ENCODE measurements at places on chromosomes 2 and 18. TPM values are rescaled to one million over a fixed set of nuclear protein-coding genes. Genes with fewer than 3 reads are reported as not detected.

DNA sequence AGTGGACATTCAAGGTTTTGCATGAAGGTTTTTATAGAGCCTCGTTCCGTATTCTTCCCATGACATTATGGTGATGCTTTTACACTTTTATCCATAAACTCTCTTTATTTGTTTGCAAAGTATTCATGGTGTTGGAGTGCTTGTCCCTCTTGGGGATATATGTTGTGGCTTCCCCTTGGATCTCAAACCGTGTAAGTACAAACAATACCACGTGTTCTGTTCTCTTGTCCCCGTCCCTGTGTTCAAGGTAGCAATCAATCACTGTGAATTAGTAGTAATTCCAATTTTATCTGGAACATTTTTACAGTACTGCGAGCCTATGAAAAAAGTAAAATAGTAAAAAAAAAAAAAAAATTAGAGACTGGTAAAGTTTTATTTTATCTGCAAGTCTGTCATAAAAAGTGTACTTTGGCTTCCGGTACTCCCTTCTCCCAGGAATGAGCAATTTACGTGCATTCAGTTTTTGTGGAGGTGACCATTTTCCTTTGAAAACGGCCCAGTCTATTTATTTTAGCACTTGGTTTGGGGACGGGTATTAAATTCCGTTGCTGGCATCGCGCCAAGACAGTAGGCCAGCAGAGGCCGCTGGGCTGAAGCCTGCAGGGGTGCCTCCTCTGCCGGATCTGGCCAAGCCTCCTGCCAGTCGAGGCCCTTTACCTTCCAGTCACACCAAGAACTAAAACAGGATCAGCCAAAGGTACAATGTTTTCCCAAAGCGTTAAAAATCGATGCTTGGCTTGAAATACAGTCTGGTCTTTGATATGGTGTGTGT, 175.7 kb downstream of the SOCS6 start:
- peak; percentile 20 for DNase-seq

The CDH20 gene
- not detected for total RNA-seq

The CPLX4 gene
- total RNA-seq, result not detected

The NCOA1 gene
- total RNA-seq, result 7.0 TPM

Data from pulmonary artery endothelial cell (primary cell).